ENCODE measurements at places on chromosomes 12 and 14.

GRCh38 chr12:53182903-53183302 lies 2.2 kb upstream of the CSAD start:
- DNase-seq = no peak

GRCh38 chr14:100524233-100524932 lies 62.8 kb downstream of the BEGAIN start:
- DNase-seq = no peak

- DNase-seq = no peak
Measured at GRCh38 chr12:105292705-105293104, 37.8 kb upstream of the C12orf75 start.

- no peak for DNase-seq
Measured at GRCh38 chr12:15256761-15257160, 35.5 kb upstream of the RERG start.

DNA sequence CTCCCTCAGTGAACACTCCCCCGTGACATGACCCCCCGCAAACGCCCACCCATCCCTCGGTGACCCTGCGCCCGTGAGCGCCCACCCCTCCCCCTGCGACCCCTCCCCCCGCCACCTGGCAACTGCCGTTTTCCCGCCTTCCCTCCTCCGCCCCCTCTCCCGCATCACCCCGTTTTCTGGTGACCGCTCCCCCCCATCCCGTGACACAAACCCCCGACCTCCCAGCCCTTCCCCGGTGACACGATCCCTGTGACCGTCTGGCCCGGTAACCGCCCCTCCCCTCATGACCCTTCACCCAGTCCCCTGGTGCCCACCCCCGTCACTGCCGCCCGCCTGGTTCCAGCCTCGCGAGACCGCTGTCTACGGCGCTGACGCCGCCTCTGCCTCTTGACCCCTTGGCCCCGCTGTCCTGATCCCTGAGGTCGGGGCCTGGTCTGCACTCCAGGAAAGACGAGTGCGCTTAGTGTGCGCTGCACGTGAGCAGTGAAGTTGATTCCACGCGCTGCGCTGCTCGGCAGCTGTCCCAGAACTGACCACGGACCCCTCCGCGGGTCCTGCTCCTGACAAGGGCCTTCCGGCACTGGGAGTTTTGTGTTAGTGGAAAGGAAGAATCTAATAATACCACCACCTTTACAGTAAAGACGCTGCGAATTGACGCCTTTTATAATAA lies 59.4 kb downstream of the DDX51 start:
- no peak for DNase-seq

- peak; percentile 22 for DNase-seq
Measured at GRCh38 chr12:25364529-25365339, 114.0 kb upstream of the KRAS start.

GRCh38 chr12:79776111-79776510 lies 85.3 kb upstream of the PAWR start:
- DNase-seq = no peak

DNA sequence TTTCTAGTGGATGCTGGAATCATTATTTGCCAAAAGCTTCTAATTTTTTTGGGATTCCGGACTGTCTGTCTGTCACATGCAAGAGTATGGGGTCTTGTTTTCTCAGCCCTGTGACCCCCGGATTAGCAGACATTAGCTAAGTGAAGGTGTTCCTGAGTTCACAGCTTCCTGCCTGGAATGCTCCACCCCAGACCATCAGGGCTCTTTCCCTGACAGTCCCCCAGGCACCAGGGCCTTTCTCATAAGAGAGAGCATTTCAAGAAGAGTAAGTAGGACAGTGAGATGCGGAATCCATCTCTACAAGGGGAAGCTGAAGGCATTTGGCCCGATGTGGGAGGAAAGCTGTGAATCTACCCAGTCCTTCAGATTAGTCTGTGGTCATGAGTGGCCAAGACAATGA lies 129.3 kb downstream of the SLC15A4 start:
- no peak for DNase-seq

- DNase-seq = no peak
Measured at GRCh38 chr12:83465632-83466031, 778.9 kb downstream of the TMTC2 start.

DNA sequence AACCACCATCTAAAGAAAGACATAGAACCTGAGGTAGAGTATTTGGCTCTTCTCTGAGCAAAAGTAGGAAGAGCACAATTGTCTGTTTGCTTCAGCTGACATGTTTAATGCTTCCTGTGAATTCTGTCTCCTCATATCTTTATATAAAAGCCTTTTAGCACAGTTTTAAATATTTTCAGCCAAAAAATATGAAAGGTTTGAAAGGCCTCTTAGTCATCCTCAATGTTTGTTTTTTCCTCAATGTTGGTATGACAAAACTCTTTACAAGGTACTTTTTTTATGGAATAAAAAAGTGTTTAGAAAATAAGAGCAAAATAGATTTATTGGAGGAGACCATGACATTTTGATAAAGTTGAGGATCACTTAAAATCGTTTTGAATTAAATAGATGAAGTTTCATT lies 360.9 kb downstream of the NAV3 start:
- no peak for DNase-seq

DNA sequence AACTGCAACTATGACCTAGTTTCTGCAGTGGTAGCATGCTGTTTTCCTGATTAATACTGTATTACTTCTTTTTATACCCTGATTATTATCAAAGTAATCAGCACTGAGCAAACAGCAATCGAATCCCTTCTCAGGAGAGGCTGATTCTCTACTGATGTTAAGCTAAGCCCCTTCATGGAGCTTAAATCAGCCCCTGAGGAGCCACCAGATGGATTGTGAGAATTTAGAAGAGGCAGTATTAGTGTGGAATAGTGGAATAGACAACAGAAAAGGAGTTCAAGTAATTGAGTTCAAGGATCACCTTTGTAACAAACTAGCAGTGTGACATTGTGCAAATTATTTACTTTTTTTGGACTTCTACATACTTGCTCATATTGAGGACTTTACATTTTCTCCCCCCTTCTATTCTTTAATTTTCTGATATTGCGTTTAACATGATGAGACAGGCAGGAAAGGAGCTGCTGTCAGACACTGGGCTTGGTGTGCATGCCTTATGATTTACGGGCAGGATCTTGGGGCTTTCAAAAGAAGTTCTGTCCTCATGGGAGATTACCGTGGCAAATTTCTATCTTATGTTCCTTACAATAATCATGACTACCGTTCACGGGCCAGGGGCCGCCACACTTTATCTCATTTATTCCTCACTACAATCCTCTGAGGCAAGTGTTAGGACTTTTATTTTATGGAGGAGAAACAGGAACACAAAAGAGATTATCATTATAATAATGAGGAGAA lies 68.0 kb downstream of the PTPRR start:
- no peak for DNase-seq

- no peak for DNase-seq
Measured at GRCh38 chr12:30694412-30695198, 1.1 kb downstream of the IPO8 start.

DNA sequence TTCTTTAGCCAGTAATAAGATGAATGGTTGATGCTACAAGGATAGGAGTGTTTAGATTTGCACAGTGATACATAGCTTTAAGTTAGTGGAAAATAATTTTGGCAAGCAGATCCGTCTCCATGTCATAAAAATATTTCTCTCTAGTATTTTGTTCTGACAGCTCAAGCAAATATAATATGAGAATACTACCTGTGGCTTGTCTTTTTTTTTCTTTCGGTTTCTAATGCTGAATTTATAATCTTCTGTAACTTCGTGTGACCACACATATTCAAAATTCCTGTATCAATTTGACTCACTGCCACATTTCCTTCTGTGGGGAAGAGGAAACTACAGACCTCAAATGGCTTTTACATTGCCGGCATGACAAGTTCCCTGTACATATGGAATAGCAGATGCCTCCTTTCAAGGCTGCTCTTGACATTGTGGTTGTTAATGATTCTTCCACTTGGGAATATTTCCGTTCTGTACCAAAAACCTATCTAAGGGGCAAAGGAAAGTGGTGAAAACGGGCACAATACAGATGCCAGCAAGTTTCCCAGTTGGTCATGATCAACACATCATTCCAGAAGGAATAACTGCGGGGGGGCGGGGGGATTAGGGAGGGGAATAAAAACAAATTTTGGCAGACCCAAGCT lies 103.6 kb upstream of the CCDC91 start:
- no peak for DNase-seq

- DNase-seq = no peak
Measured at GRCh38 chr14:96189281-96189711, 15.3 kb upstream of the BDKRB2 start.

- DNase-seq = no peak
Measured at GRCh38 chr12:111445726-111446581, 40.2 kb downstream of the SH2B3 start.

DNA sequence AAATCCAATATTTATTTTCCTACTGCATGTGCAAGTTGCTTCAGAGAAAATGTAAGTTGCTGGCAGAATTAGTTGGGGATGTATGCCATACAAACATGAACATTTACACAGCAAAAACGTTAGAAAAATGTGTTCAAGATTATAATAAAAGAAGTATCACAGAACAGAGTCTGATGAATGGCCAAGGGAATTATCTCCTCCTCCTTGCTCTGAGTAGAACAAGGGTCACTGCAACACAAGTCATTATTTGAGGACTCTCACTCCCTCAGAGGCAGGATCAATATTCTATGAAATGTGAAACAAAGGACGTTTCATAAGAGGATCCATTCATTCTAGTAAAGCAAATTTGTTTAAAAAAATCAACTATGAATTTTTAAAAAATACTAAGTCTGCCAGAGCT lies 177.8 kb downstream of the PRKD1 start:
- no peak for DNase-seq

GRCh38 chr12:132514838-132515237 lies 24.9 kb downstream of the FBRSL1 start:
- no peak for DNase-seq

GRCh38 chr12:69046363-69046762 lies 113.4 kb upstream of the CPM start:
- DNase-seq = no peak

- no peak for DNase-seq
Measured at GRCh38 chr12:121107681-121108080, 25.0 kb upstream of the P2RX7 start.

GRCh38 chr12:84814664-84815245 lies 97.8 kb downstream of the SLC6A15 start:
- DNase-seq = no peak

DNA sequence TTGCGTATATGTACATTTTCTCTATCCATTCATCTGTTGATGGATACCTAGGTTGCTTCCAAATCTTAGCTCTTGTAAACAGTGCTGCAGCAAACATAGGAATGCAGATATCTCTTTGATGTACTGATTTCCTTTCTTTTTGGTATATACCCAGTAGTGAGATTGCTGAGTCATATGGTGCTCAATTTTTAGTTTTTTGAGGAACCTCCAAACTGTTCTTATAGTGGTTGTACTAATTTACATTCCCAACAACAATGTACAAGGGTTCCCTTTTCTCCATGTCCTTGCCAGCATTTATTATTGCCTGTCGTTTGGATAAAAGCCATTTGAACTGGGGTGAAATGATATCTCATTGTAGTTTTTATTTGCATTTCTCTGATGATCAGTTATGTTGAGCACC lies 44.3 kb downstream of the PELI2 start:
- no peak for DNase-seq

GRCh38 chr12:93766371-93766770 lies 89.2 kb downstream of the CRADD start:
- DNase-seq = no peak

GRCh38 chr14:95516554-95517181 lies at the start of gene SYNE3:
TSS of gene SYNE3 (minus strand) at chr14:95516650. CDS start at chr14:95475821, 40,829 bp downstream.
- no peak for DNase-seq

DNA sequence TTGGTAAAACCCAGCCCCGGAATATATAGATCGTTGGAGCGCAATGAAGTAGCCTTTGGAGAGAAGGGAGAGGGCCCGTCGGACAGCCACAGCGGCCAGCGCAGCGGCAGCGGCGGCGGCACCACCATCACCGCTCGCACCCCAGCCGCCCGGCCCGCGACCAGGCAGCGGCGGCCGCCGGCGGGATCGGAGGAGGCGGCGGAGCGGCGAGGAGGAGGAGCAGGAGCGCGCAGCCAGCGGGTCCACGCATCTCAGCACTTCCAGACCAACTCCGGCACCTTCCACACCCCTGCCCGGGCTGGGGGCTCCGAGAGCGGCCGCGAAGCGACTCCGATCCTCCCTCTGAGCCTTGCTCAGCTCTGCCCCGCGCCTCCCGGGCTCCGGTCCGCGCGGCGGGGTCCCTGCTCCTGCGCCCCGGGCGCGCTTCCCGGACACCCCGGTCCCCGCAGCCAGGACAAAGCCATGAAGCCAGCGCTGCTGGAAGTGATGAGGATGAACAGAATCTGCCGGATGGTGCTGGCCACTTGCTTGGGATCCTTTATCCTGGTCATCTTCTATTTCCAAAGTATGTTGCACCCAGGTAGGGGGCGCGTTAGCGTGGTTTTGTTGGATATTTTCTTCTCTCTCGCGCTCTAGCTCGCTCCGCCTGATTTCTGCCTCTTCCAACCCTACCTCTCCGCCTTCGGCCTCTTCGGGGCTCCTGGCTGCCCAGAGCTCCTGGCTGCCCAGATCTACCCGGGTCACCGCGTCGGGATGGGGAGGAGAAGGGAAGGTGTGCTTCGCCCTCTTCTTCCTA lies 400 bp downstream of the CHST11 start:
- DNase-seq = no peak

- DNase-seq = no peak
Measured at GRCh38 chr12:85713373-85713772, 122.8 kb downstream of the RASSF9 start.

DNA sequence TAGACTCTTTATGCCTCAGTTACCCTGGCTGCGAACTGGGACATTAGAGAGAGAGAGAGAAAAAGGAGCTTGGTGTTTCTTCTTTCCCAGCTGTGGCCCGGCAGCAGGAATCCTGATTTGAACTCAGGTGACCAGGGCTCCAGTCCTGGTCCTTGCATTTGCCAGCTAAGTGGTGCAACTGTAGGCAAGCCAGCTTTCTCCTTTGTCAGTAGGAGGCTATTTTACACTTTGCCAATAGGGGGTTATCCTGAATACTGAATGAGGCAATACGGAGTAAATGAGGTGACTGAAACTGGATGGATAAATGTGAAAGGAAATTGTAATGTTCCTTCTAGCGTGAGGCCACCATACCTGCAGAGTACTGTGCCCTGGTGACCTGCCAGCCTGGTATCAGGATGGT lies 27.8 kb downstream of the KCNA5 start:
- DNase-seq = no peak

GRCh38 chr14:22509751-22510300 lies 79.2 kb downstream of the DAD1 start:
- DNase-seq = no peak

Data from stimulated activated CD4-positive, alpha-beta T cell treated with anti-CD3 and anti-CD28 coated beads, Interleukin-1b, Interleukin-23, amount 100 ng/mL, for 1 hour (primary cell).